ENCODE measurements at places on chromosomes 13 and 19.
A peak's percentile ranks its signal among the peaks of the same experiment; 100 is the strongest.

- no peak for DNase-seq
Measured at GRCh38 chr19:33189453-33189852, 4.7 kb upstream of the LRP3 start.

GRCh38 chr19:37926711-37927110, 19.7 kb downstream of the SIPA1L3 start:
- no peak for DNase-seq

DNA sequence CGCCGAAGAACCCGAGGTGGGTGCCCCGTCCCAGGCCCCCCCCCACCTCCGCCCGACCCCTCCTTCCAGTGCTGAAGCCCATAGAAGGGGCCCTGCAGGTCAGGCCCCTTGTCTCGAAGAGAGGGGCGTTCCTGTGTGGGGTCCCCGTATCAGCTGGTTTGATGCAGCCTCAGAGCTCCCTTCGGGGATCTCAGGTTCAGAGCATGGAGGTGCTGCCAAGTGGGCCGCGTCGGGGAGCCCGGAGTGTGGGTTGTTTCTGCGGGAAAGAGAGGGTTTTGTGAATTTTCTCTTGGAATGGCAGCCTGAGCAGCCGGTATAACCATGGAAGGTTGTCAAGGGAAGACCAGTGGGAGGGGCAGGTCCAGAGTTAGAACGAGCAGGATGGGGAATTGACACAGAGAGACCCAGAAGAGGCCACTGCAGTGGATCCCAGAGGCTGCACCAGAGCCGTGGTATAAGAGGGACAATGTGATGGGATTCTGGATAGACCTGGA, 384 bp downstream of the TRAPPC2B start:
- DNase-seq: no peak

GRCh38 chr19:37309834-37310575, 60.9 kb upstream of the ZNF527 start:
- no peak for DNase-seq

GRCh38 chr19:18506101-18506930, 15.6 kb downstream of the ELL start:
- DNase-seq: no peak

DNA sequence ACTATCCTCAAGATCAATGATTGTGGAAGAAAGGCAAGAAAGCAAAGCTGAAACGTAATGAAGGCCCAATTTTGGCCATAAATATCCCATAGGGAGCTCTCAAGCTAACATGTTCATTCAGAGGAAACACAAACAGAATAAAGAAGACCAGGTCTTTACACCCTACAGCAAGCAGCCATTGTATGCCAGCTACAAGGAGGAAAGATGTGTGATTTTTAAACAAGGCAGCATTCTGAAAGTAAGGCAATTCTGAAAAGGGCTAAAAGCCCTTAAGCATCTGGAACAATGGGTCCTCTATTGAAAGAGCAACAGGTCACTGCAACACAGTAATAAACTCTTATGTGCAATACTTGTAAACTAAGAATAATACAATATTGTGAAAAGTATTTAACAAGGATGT, 1002.4 kb downstream of the SLITRK1 start:
- no peak for DNase-seq

DNA sequence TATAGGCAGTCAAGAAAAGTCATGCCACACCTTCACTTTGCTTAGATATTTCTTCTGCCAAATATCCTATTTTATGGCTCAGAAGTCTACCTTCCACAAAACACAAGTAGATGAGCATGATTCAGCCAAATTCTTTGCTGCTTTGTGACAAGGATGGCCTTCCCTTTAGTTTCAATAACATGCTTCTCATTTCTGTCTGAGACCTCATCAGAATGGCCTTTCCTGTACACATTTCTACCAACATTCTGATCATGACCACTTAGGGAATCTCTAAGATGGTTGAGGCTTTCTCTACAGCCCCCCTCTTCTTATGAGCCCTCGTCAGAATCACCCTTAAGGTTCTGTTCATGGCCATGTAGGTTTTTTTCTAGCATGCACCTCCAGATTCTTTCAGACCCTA, 96.2 kb downstream of the COL4A2 start:
- DNase-seq: no peak

GRCh38 chr13:21079221-21079620, 17.8 kb upstream of the LATS2 start:
- no peak for DNase-seq

- no peak for DNase-seq
Measured at GRCh38 chr13:44197791-44198770, 175.5 kb upstream of the SERP2 start.

DNA sequence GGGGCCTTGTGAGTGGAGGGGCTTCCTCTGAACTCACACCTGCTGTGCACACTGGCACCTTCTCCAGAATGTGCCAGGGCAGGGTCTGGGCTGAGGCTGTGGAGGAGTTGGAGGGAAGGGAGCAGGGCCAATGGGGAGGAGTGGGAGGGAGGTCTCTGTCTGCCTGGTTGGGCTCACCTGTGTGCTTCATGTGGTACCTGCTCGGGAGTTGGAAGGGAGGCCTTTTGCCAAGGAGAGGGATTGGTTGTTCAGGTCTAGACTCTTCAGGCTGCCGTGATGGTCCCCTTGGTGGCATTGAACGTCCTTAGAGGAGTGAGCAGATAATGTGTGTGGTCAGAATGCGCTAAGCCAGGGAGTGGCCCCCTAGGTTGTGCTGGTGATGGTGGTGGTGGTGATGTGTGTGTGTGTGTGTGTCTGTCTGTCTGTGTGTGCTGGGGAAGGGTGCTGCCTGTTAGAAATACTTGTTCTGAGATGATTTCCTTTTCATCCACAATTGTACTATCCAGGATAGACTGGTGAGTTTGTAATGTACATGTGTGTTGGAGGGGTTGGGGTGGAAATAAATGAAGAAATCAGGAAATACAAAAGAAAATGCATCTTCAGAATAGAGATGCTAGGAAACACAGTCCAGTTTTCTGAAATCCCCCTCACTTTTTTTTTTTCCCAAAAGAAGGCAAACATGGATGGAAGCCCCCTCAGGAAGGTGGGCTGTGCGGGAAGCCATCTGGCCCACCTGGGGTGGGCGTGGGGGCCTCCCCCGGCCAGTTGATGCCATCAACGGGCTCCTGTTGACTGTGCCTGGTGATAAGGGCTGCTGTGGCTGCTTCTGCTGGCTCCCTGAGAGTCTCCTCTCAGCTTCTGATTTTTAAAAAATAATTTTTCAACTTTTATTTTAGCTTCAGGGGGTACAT, 140.5 kb upstream of the ZNF536 start:
- DNase-seq: no peak

- no peak for DNase-seq
Measured at GRCh38 chr13:98557937-98558792, 18.7 kb downstream of the STK24 start.

GRCh38 chr19:4923276-4923747, 14.0 kb downstream of the UHRF1 start:
- no peak for DNase-seq

DNA sequence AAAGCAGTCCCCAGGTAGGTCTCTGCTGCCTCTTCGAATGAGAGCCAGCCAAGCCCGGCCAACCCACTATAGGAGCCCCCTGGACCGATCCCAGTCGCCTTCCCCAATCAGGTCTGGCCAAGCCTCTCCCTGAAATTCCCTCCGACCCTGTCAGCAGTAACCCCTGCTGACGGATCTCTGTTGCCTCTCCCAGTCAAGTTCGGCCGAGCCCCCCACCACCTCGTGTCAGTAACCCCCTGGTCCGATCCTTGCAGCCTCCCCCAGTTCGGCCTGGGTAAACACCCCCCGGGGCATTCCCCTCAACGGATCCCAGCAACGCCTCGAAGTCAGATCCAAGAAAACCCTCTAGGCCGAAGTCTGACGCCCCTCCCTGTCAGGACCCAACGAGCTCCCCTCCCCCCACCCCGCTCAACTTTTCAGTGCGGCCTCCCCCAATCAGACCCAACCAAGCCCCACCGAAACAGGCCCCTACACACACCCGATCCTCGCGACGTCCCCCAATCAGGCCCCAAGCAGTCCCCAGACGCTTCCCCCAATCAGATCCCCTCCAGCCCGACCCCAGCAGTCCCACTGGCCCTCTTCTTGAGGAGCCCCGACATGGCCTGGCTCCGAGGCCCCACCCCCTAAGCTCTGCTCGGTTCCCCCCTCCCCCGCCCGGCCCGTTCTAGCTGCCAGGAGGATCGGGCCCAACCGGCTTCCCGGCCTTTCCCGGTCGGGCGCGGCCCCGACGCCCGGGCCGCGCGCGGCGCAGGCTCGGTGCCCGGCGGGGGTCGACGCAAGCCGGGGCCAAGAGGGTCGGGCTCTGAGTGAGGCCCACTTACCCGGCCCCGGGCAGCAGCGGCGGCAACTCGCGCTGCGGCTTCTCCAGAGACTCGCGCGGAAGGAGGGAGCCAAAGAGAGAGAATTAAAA, 1.8 kb downstream of the TNPO2 start:
- peak; percentile 73 for DNase-seq

GRCh38 chr13:59710996-59711701, 452.6 kb downstream of the DIAPH3 start:
- DNase-seq: no peak

DNA sequence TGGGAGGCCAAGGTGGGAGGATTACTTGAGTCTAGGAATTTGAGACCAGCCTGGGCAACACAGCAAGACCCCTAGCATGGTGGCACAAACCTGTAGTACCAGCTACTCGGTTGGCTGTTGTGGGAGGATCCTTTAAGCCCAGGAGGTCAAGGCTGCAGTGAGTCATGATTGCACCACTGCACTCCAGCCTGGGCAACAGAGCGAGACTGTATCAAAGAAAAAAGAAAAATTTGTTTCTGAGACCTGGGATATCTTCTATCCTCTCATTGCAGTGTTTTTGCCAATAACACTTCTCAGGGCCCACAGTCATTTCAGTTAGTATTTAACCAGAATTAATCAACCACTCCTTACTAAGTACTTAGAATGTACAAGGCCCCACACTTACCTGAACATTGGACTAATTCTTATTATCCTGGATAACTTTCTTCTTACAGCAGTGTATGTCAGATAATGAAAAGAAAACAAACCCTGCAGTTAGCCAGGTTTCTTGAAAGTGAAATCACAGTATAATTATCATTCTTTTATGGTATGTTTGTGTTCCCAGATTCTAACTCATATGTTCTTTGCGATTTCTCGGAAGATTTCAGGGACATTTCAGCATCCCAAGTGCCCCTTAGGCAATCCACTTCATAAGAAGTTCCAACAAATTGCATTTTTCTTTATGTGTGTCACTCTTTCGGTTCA, 75.6 kb upstream of the KLF5 start:
- peak; percentile 77 for DNase-seq

DNA sequence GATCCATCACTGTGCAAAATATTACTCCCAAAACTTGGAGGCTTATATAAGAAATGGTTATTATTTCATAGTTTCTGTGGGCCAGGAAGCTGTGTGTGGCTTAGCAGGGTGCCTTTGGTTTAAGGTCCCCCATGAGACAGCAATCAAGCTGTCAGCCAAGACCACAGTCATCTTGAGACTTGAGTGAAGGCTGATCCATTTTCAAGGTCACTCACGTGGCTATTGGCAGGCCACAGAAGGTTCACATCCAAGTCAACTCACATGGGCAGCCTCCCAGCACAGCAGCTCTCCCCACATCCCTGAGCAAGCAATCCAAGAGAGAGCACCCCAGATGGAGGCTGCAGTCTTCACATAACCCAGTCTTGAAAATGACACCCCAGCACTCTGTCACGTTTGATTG, 537.4 kb downstream of the MYO16 start:
- no peak for DNase-seq

DNA sequence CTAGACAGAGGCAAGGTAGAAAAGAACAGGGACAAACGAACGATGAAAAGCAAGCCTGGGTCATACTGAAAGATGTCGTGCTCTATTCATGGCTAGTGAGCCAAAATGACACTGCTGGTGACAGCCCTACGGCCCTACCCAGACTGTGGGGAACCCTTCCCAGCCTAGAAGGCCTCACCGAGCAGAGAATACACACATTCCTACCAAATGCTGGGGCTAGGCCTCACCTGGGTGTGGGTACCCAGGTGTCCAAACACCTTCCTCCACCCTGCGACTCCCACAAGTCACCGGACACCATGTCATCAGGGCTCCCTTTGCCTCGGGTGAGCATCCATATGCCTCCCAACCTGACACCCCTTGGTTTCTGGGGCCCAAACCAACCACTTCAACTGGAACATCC, 85.3 kb upstream of the DOCK9 start:
- no peak for DNase-seq

GRCh38 chr19:2239771-2240770, 3.4 kb downstream of the SF3A2 start:
- no peak for DNase-seq

DNA sequence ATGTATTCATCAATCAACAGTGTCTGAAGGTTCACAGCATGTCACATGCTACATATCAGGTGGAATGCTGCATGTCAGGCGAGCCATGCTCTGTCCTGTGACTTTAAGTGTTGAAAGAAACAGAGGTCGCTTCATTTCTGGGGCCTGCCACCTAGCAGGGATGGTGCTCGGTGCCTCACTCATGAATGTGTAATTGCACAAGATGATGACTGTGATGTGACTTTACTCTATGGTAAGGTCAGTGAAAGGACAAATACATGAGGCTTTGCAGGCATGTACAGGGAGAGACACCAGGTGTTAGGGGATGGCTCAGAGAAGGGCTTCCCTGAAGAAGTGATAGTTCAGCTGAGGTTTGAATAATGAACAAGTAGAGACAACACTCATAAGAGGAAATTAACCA, 66.7 kb downstream of the FRY start:
- no peak for DNase-seq

DNA sequence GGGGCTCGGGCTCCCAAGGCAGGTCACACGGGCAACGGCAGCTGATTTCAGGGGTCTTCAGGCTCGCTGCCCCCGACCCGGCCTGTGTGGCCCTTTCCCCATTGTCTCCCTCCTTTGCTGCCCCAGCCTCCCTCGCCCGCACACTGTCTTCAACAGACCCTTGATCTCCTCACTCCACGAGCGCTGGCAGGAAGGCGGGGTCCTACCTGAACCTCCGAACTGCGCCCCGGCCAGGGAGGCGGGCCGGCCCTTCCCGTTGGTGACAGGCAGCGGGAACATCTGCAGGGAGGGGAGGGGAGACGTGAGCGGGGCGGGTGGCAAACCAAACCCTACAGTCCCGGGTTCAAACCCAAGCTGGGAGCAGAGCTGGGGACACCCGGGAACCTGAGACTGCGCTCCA, 6.3 kb downstream of the TCF3 start:
- no peak for DNase-seq

DNA sequence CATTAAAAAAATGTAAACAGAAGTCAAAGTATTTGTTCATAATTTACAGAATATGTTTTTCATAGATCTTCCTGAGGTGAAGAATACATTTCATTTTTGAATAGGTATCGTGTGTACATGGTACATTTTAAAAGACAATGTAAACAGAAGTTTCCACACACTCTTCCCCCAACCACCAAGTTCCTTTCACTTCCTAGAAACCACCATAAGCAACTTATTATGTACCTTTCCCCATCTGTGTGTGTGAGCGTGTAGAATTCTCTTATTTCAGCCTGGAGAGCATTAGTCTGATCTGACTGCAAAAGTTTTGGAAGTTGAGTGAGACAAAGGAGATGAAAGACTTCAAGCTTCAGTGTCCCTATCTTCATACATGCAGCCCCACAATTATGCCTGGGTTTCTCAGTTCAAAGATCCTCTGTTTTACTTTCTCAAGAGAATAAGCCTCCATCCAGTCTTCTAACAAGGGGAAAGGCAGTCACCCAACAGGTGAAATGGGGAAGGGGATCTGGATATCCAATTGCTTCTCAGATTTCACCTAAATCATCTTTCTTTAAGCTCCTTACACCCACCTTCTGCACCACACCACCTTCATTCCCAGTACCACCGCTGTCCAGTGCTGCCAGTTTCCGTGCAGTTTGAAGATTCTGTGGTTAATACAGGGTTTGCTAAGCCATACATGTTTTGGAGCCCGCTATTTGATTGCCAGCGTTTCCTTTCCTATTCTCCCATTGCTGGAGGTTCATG, 2.1 kb downstream of the TEX30 start:
- no peak for DNase-seq

- DNase-seq: no peak
Measured at GRCh38 chr13:51999510-51999911, 11.7 kb downstream of the ATP7B start.
